ENCODE measurements at places on chromosomes 3 and 15.

- DNase-seq = no peak
These were observed 160.0 kb downstream of the SQOR start for GRCh38 chr15:45794712-45795439.

DNA sequence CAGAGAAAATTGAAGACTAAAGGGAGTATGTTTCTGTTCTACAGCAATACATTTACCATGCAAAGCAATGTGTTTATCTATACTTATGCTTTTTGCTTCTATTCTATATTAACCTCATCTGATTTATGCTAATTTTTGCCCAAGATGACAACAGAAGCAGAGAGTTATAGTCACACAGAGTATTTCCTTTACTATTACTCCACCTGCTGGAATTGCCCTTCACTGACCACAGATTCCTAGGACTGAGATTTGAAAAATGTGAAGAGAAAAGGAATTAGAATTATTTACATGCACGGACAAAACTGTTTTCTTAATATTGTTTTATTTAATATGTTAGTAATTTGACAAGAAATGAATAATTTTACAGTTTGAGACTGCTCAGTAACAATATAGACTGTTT lies 745.6 kb downstream of the VGLL3 start:
- no peak for DNase-seq

DNA sequence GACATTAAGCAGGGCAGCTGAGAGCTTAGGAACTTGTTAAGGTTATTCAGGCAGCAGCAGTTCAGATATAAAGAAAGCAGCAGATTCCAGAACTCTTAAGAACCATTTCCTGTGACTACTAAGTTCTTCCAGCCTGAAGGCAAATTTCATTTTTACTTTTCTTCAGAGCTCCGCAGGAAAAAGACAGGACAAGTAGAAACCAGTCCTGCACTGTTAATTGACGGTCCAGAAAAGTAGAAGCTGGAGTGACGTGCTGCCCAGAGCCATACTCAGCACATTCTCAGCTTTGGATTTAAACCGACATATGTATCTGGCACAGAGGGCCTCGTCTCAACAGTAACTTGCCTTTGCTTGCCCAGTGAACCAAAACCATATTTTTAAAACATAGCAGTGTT lies 219.4 kb upstream of the STRIT1 start:
- DNase-seq = no peak

- no peak for DNase-seq
These were observed 1.4 kb upstream of the MUC13 start for GRCh38 chr3:124935794-124936542.

DNA sequence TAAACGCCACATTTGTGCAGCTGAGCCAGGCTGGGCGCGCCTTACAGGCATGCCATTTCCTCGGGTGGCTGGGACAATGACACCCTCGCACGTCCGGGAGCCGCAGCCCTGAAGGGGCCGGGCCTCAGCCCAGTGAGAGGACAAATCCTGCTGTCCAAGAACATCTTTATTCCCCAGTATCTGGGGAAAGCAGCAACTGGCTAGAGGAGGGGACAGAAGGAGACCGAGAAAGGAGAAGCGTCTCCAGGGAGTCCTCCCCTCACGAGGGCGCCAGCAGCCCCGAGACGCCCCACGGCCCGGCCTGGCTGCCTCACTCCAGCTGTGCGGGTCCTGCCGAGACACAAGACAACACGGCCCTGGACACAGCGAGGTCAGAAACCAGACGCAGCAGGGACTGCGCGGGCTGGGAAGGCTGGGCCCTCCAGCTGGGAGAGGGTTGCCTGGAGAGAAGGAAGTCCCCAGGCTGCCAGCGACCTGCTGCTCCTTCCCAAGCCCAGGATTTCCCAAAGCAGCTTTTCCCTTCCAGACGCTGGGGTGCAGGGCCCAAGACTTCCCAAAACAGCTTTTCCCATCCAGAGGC lies 130.2 kb downstream of the CHSY1 start:
- DNase-seq = peak; percentile 69

- DNase-seq = no peak
These were observed 465.1 kb upstream of the PDZRN3 start for GRCh38 chr3:74089814-74090213.

- DNase-seq = no peak
These were observed 10.4 kb upstream of the SEMA4B start for GRCh38 chr15:90190606-90191343.

DNA sequence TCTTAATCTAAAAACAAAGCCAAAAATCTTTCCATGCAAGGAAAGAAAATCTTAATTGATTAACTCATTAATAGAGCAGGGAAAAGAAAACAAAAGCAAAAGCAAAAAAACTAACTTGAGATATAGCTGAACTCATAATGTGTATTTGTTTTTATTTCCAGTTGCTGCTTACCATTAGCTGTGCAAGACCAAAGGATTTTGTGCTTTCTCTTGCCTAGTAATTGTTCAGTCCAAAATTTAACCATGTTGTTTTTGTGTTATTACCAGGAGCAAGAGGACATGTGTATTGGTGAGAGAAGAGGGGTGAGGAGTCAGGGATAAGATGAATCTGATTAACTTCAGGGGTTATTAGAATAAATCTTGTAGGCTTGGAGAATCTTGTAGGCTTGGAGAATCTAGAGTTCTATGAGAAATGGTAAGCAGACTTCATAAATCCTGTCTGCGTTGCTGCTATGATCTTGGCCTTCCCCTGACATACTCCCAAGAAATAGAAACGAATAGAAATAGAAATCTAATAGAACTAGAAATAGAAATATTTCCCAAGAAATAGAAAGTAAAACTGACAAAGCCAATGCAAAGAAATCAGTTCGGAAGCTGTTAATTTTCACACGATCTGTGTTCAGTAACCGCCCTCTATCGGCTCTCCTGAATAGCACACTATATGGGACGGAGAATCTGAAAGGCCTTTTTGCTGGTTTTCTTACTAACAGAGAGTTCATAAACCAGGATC lies 72.6 kb upstream of the TNFSF10 start:
- peak; percentile 77 for DNase-seq

DNA sequence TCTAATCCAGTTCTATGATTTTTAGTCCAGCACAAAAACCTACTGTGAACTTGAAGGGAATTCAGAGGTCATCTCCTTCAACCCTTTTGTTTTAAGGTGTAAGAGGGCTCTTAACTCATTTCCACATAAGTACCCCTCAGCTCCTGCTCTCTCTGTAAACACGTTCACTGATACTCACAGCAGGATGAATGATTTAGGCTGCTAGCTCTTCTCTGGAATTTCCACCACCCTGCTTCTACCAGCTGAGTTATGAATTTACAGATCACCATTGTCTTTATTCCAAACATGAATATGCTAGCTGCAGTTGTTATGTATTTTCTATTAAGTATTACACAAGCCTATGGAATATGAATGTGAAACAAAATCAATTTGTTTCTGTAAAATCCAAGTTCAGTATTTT lies 101.3 kb upstream of the NANOGP8 start:
- DNase-seq = no peak

- no peak for DNase-seq
These were observed 48.4 kb downstream of the DNAH1 start for GRCh38 chr3:52364322-52365035.

GRCh38 chr3:79973917-79974595 lies 206.3 kb upstream of the ROBO1 start:
- DNase-seq = peak; percentile 18

DNA sequence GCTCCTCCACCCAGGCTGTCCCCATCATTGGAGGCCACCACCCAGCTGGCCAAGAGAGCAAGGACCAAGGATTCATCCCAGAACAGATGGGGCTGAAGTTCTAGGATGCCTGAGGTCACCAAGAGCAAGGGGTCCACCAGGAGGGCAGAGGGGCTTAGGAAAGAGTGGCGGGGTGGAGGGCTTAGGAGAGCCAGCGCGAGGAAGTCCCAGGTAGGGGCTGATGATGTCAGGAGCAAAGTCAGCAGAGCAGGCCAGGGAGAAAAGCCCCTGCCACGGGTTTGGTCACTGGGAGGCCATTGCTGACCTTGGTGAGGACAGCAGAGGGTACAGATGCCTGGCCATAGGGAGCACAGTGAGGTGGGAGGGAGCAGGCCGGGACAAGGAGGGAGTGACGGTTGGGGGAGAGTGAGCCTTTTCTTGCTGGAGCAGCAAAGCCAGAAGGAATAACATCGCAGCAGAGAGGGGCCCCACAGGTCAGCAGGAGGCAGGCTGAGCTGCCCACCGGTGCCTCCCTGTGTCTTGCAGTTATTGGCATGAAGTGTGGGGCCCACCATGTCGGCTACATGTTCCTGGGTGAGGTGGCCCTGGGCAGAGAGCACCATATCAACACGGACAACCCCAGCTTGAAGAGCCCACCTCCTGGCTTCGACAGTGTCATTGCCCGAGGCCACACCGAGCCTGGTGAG lies 5.2 kb downstream of the PARP3 start:
- DNase-seq = no peak

DNA sequence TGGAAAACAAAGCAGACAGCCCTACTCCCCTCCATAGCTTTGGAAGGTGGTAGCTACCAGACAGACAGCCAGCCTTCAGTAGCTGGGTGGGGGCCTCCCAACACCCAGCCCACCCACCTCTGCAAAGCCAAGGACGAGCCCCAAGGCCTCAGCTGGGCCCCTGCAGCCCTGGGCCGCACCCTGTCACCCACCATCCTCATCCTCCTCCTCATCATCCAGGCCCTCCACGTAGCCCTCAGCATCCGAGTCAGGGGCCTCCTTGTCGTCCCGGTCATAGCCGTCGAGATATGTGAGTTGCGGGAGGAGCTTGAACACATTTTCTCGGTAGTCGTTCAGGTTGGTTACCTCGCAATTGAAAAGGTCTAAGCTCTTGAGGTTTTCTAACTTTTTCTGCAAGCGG lies 36.5 kb downstream of the ANP32A start:
- no peak for DNase-seq

GRCh38 chr15:71374607-71375352 lies 259.5 kb downstream of the THSD4 start:
- DNase-seq = peak; percentile 51

DNA sequence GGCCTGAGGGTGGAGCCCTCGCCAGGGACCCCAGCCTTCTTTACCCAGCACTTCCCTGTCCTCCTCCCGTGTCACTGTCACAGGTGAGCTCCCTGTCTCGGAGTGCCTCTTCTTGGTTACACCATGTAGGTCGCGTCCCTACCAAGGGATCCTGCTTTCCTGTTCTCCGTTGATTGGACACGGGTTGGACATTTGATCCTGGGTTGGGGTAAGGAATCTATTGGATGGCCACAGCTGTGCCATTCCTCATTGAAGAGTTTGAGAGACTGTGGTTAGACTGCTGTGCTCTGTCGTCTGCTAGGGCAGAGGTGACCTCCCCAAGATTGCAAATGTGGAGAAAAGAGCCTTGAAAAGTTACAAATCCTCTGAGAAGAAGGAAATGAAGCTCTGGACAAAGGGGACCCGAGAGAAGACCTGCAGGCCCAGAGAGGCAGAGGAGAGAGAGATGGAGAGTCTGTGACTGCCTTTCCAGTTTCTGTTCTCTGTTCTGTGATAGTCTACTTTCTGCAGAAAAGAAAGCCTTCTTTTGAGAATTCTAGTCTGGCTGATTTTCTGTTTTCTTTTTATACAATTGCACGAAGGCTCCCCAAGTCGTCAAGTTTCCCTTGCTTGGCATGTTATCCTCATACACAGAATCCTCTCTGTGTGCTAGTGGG lies 325.7 kb upstream of the RGMA start:
- DNase-seq = no peak

DNA sequence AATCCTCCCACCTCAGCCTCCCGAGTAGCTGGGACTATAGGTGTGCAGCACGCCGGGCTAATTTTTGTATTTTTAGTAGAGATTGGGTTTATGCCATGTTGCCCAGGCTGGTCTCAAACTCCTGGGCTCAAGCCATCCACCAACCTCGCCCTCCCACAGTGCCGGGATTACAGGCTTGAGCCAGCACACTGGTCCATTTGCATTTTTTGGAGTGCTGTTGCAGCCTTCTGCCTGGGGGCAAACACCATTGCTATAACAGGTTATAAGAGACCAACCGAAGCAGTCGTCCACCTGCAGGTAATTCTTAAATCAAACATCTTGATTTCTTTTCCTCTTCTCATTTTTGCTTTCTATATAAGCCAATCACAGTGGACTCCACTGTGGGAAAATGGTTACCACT lies 27.7 kb downstream of the ACKR4 start:
- no peak for DNase-seq

DNA sequence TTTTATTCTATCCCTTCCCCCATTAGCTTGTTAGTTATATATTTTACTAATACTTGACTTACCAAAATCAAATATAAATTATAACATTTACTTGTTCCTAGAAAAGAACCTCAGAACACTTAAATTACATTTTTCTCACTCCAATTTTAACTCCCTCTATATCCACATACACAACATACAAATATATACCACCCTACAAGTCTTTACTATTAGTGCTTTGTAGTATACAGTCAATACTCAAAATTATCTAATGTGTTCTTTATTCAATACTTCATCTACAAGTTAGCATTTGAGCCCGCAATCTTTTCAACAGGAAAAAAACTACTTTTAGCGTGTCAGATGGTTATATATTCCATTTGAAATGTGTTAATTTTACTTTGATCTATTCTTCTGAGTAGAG lies 100.3 kb downstream of the ADAM10 start:
- DNase-seq = no peak

DNA sequence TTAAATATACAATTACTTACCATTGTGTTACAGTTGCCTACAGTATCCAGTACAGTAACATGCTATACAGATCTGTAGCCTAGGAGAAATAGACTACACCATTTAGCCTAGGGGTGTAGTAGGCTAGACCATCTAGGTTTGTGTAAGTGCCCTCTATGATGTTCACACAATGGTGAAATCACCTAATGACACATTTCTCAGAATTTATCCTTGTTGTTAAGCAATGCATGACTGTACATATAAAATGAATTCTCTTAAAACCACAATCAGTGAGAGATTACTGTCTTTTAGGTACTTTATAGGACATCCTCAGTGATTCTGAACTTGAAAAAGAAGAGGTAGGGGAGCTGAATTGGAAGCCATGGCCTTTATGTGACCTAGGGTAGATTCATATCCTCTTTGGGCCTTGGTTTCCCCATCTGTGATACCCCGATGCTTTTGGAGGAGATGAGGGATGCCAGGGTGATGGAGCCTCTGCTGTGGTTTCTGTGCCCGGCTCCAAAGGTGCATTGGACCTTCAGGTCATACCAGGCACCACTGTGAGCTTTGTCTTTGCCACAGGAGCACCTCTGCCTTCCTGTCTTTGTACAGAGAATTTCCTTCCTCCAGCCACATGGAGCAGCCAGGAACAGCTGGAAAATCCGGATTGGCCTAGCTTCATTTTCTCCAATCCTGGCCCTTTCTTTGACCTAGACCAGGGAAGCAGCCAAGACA lies 51.9 kb upstream of the FLNB start:
- DNase-seq = peak; percentile 90

DNA sequence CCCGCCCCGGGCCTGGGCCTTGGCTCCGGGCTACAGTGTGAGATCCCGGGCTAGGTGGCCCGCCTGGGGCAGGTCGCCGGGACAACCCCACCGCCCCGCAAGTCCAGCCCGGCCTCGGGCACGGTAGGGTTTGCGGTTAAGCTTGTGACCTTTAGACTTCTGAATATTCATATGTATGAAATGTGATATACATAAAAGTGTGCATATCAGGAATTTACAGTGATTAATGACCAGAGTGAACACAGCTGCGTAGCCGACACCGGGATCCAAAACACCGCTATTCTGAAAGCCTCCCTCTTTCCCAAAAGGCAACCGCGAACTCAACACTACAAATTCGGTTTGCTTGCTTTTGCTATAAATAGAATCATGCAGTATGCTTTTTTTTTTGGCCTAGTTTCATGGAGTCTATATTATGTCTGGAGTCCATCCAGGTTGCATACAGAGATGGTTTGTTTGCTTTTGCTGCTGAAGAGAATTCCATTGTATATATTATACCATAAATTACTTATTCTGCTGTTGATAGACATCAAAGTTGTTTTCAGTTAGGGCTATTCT lies 636 bp upstream of the SNRPA1 start:
- peak; percentile 14 for DNase-seq

Data from fibroblast of pulmonary artery (primary cell).